ENCODE measurements at places on chromosomes 11 and 22. TPM values are rescaled to one million over a fixed set of nuclear protein-coding genes. Genes with fewer than 3 reads are reported as not detected.

TMEM225 gene
- not detected for total RNA-seq

IZUMO1R gene
- total RNA-seq = not detected

C11orf21 gene
- total RNA-seq = 1.8 TPM

GLYAT gene
- not detected for total RNA-seq

SPTBN2 gene
- total RNA-seq = 5.9 TPM

ENTHD1 gene
- total RNA-seq = not detected

TSPAN4 gene
- total RNA-seq = 75.7 TPM

RCN1 gene
- 130 TPM for total RNA-seq

MS4A7 gene
- 82.7 TPM for total RNA-seq

TENM4 gene
- 7.4 TPM for total RNA-seq

OR4A16 gene
- total RNA-seq = not detected

NAGA gene
- total RNA-seq = 18.4 TPM

WBP2NL gene
- 1.1 TPM for total RNA-seq

HPX gene
- 1.7 TPM for total RNA-seq

POU2AF2 gene
- total RNA-seq = not detected

CHEK1 gene
- total RNA-seq = 2.5 TPM

PIH1D2 gene
- 1.7 TPM for total RNA-seq

CCDC82 gene
- total RNA-seq = 41.1 TPM

RAB38 gene
- 0.97 TPM for total RNA-seq

C11orf87 gene
- total RNA-seq = not detected

OR2AG2 gene
- total RNA-seq = not detected

PATE4 gene
- not detected for total RNA-seq

OR4D6 gene
- not detected for total RNA-seq

SYT12 gene
- 0.67 TPM for total RNA-seq

KDM4D gene
- total RNA-seq = 0.71 TPM

SCGB1A1 gene
- not detected for total RNA-seq

IL17REL gene
- total RNA-seq = not detected

SLC5A1 gene
- total RNA-seq = 0.05 TPM

OR2AG1 gene
- total RNA-seq = not detected

GRIA4 gene
- total RNA-seq = not detected

B3GAT3 gene
- 23.7 TPM for total RNA-seq

SCUBE1 gene
- 1.1 TPM for total RNA-seq
